Omental fat pad (tissue), 4 donors: ENCODE measurements at places on chromosomes 7 and 10.

- no peak for DNase-seq
Observed at GRCh38 chr7:48351900-48352299, 180.6 kb downstream of the ABCA13 start.

DNA sequence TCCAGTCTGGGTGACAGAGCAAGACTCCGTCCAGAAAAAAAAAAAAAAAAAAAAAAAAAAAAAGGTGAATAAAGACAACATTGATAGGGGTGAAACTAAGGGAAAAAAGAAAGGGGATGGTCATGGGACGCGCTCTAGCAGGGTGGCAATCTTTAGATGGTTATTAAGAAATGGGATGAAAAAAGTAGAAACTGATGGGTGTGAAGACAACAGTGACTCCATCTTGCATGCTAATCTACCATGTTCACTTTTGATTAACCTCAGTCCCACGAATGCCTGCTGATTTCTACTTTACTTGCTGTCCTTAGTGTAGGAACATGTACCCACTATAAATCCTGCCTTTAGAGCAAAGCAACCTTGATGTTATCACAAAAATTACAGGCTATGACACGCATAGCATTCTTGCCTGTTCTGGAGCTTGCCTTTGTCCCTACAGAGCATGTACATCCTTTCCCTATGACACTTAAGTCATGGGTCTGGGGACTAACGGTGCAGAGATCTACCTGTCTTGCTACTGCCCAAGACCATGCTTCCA lies 38.5 kb downstream of the P4HA1 start:
- DNase-seq = no peak

GRCh38 chr10:117936141-117936540 lies 110.6 kb downstream of the RAB11FIP2 start:
- no peak for DNase-seq

DNA sequence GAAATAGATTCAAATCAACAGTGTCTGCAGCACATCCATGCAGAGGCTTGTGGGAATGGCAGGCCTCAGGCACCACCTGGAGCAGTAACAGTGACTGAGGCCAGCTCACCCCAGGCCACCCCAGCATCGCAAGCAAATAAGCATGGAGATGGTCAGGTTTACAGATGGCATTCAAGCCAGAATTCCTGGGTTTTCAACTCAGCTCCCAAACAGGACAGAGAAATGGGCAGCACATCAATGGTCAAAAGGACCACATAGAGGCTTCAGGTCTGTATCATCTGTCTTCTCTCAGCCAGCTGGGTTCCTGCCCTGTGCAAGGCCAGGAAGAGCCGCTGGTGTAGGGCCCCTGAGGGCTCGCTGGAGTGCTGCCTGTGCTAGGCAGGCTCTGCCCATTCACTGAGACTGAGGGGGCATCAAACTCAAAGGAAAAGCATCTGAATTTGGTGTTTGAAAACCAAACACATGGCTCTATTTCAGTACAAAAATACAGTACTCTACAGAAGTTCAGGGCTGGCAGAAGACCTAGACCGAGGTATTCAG lies 112.5 kb downstream of the KMT2E start:
- DNase-seq = no peak

DNA sequence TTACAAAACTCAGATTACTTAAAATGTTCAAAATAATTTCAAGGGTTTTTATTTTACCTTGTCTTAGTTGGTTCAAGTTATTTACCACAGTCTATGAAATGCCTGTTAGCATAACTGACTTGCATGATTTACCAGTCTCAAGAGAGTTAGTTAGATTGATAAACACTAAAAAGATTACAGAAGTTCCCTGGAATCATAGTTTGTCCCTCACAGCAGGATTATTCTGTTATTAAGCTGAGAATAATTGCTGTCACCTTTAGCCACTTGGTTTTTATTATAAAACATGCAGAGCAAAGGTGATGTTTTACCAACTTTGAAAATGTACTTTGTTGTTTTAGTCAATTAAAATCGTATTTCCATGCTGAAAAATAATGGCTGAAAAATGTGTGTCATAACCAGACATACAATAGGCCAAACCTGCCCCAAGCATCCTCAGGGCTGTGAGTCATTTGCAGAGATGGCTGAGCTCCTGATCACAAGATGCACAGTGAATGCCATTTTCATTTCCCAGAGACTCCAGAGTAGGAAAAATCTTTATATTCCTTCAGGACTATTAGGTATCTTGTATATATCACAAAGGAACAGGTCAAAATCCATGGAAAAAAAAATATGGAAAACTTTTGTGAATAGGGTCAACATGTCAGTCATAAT lies 87.8 kb upstream of the DKK1 start:
- DNase-seq = no peak

DNA sequence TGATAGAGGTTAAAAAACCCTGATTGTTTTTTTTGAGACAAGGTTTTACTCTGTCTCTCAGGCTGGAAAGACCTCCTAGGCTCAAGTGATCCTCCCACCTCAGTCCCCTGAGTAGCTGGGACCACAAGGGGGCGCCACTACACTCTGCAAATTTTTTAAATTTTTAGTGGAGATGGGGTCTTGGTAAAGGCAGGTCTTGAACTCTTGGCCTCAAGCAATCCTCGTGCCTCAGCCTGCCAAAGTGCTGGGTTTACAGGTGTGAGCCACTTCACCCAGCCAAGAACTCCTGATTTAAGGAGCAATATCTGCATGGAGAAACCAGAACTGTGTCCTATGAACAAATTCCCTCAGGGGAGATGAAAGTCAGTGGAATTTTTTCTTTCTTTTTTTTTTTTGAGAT lies 7.3 kb upstream of the KLHDC10 start:
- DNase-seq = no peak

- no peak for DNase-seq
Observed at GRCh38 chr7:69358163-69358821, 240.0 kb upstream of the AUTS2 start.

- DNase-seq = no peak
Observed at GRCh38 chr10:88906921-88907320, 26.9 kb downstream of the STAMBPL1 start.

GRCh38 chr7:71206184-71206583 lies 74.2 kb downstream of the GALNT17 start:
- DNase-seq = no peak

GRCh38 chr10:110260746-110261477 lies 43.8 kb downstream of the SMNDC1 start:
- DNase-seq = no peak

DNA sequence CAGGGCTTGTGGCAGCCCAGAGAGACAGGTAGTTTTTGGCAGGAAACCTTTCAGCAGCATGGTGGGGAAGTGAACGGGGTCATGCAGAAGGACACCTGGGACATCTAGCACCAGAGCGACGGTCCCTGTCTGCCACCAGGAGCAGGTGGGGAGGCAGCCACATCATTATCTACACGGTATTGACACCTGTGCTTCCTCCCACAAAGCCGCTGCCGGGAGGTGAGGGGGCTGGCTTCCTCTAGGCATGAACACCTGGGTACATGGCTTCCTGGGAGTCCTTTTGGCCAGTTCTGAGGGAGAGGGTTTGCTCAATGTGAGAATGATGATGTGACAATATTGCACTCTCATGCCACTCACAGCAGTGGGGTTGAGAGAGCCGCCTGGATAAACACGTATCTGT lies 275.2 kb downstream of the ACTR3B start:
- DNase-seq = no peak
